ENCODE measurements at places on chromosomes 16 and 17. TPM values are rescaled to one million over a fixed set of nuclear protein-coding genes. Genes with fewer than 3 reads are reported as not detected.

Gene C17orf75
- 29.4 TPM for total RNA-seq

Gene CCL16
- total RNA-seq: not detected

Gene KRTAP16-1
- not detected for total RNA-seq

Gene CLDN6
- total RNA-seq: 0.20 TPM

Gene ADORA2B
- 14.4 TPM for total RNA-seq

Gene NPIPA2
- 2.2 TPM for total RNA-seq

Gene HCRT
- total RNA-seq: not detected

Gene MAPT
- total RNA-seq: 1.2 TPM

Gene FBXW10
- total RNA-seq: 0.86 TPM
